ENCODE measurements at places on chromosomes 7 and 10.

DNA sequence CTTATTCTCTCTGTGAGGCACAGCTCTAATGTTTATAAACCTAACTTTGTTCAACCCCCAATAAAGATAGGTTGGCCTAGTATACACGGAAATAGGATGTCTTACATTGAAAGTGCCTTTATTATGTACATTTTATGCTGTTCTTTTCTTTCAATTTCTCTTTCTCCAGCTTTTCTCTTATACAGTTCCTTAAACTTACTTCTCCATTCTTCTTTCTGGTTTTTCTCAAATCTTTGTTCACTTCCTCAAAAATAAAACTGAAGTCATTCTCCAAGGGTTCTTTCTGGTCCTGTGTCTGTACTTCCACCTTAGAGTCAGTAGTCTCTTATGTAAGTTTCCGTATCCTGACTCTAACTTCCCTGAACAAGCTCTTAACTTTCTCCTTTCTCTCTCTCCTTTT, 29.2 kb upstream of the NAMPT start:
- DNase-seq, result no peak

DNA sequence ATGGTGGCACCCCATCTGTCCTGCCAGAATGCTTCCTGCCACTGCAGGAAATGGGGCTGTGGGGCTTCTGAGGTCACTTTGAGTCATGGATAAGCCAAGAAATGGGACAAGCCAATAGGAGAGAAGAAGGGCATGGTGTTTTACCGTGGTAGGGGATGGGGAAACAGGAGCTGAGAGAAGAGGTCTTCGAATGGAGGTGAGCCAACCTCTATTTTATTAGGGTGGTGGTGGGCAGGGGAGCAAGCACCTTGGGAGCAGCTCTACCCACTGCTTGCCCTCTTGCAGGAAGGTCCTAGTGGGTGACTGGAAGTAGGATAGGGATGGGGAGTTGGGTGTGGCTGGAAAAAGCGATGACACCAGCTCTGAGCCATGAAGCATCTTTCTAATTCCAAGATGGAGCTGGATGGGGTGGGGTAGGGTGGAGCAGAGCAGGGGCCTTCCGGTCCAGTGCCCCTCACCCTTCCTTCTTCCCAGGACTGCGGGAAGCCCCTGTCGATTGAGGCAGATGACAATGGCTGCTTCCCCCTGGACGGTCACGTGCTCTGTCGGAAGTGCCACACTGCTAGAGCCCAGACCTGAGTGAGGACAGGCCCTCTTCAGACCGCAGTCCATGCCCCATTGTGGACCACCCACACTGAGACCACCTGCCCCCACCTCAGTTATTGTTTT, 9.1 kb downstream of the ZYX start:
- DNase-seq, result no peak

DNA sequence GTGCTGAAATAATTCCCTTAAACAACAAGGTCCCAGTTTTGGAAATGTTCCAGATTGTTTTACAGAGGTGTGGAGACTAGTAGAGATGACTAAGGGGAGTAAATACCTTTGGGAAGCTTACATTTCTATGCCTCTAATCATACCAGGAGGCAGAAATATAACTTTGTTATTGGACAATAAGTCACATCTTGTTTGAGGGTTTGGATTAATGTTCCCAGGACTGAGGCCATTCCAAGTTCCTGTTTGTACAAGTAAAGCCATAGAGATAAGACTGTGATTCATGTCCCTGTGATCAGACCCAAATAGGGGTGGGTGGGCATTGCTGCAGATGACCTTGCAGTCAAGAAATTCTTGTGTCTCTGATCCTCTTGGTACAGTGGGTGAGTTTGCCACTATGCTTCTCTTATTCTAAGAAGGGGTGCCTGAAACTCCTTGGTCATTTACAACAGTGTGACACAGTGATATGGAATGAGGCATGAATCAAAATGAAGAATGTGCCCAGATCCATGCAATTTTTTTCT, 508.3 kb downstream of the SORCS3 start:
- DNase-seq, result no peak

- no peak for DNase-seq
Observed at GRCh38 chr7:111763221-111763801, 201.0 kb upstream of the IMMP2L start.

DNA sequence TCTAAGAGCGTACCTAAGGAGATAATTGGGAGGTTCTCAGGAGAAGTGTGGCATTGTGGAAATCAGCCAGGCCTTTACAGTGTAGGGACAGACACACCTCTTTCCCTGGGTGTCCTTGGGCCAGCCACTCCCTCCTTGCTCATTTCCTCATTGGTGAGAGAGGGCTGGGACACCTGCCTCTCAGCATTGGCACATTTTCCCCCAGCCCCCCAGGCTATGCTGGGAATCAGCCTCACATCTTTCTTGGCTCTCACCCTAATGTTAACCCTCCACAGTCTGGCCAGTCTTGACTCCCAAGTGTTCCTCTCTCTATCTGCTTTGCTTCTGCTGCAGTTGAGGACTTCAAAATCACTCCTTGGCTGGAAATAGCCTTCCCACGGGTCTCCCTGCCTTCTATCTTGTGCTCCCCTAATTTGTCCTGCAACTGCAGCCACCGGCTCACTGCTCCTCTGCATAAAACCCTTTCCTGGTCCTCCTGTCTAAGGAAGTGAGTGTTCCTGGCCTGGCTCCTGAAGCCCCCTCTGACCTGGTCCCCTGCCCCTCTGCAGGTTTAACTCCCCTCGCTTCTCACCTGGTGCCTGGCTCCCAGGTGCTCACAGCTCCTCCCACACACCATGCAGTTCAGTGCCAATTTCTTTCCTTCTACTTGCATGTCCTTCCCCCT, 15.8 kb downstream of the TBXAS1 start:
- no peak for DNase-seq

DNA sequence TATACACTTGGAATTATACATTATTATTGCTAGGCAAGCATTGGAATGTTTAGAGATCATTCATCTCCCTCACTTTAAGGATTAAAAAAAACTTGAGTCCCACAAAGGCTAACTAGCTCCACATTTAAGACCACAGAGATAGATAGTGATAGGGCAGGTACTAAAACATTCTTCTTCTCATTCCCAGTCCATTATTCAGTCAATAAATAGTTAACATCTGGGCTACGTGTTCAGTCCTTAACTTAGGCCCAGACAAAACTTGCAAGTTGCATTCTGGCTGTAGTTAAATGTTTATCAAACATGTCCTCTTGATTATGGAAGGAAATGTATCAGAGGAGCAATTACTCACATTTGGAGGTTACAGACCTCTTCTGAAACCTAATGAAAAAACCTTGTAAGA, 2.4 kb downstream of the GNG11 start:
- no peak for DNase-seq

GRCh38 chr7:18724318-18724717, 228.8 kb downstream of the HDAC9 start:
- DNase-seq, result no peak

DNA sequence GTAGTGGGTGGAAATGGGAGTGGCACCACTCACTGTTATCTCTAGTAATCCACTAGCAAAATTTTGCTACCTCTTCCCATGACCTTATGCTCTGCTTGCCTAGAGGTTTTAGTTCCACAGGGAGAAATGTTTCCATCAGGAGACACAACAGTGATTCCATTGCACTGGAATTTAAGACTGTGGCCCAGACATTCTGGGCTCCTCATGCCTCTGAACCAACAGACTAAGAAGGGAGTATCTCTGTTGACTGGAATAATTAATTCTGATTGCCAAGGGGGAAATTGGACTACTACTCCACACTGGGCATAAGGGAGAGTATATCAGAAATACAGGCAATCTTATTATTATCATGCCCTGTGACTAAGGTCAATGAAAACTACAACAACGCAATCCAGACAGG, 16.2 kb upstream of the BRAF start:
- no peak for DNase-seq

- no peak for DNase-seq
Observed at GRCh38 chr7:120404042-120404441, 131.1 kb downstream of the KCND2 start.

GRCh38 chr7:151854720-151855071, 22.2 kb downstream of the PRKAG2 start:
- no peak for DNase-seq

DNA sequence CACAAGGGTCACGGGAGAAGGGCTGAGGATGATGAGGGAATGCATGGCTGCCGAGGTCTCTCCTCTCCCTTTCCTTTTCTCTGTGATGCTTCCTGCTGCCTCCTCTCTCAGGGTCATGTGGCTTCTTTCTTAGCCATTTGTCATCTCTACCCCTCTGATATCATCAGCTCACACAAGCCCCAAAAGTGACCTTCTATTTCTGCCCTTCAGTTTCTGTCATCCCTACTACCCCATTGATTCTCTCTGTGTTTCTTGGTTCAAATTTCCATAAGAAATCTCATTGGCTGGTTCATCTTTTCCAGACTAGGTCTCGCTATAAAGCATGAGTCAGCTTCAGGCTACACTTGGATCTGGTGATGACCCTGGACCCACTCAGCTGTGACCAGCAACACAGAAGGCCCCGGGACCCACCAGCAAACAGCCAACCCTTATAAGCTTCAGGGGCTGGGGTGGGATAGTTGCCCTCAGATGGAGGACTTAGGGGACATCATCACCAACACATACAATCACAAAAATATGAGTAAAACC, 284.3 kb downstream of the SKAP2 start:
- no peak for DNase-seq

GRCh38 chr10:21516242-21517131, 9.0 kb downstream of the SKIDA1 start:
- peak; percentile 33 for DNase-seq

GRCh38 chr7:47034180-47034579, 547.7 kb downstream of the TNS3 start:
- no peak for DNase-seq

DNA sequence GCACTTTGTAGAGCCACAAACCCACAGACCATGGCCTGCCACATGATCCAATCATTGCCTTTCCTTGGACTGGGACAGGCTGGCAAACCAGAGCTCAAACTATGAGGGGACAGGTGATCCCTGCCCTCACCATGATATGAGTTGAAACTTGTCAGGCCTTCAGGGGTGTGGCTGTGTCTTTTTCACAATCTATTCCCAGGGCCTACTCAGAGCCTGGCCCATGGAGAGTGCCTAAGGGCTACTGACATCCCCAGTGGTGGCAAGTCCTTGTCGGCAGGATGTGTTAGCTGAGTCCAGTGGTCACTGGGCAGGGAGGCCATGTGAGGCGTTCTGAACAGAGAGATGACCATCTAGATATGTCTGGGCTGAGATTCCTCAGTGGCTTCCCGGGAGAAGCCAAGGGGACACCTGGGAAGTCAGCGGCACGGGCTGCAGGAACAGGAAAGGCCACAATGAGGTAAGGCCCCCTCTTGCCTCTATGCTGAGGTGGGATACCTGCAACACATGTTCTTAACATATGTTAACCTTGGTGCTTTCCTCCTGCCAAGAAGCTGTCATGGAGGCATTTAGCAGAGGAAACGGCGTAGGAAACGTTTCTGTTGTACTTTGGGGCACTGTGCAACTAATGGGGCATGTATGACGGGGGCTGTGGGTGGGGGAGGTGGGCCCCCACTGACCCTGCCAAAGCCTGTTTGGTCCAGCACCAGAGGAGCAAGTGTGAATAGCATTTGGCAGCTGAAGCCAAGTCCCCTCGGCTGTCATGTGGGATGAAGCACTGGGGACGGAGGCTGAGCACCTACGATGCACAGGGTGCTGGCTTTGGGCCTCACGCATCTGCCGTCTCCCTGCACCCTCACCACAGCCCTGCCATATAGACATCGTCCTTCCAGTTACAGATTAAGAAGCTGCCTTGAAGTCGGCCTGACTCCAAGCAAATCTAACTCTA, 384.0 kb downstream of the RPS24 start:
- no peak for DNase-seq

- DNase-seq, result no peak
Observed at GRCh38 chr10:72503241-72503640, 122.6 kb downstream of the MICU1 start.

DNA sequence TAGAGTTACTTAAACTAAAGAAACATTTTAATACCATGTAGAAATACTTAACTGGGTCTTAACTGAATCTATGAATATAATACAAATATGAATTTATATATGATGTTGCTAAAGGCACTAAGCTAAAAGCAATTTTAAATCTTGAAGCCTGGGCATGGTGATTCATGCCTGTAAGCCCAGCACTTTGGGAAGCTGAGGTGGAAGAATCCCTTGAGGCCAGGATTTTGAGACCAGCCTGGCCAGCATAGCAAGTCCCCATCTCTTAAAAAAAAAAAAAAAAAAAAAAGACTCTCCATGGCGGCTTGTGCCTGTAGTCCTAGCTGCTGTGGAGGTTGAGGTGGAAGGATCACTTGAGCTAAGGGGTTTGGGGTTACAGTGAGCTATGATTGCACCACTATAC, 95.3 kb downstream of the CCSER2 start:
- no peak for DNase-seq

GRCh38 chr10:121459279-121459621, 139.0 kb downstream of the FGFR2 start:
- no peak for DNase-seq

GRCh38 chr7:5646846-5647245, 134.6 kb downstream of the RNF216 start:
- DNase-seq, result no peak

GRCh38 chr7:92489634-92490033, 11.9 kb upstream of the ERVW-1 start:
- no peak for DNase-seq

DNA sequence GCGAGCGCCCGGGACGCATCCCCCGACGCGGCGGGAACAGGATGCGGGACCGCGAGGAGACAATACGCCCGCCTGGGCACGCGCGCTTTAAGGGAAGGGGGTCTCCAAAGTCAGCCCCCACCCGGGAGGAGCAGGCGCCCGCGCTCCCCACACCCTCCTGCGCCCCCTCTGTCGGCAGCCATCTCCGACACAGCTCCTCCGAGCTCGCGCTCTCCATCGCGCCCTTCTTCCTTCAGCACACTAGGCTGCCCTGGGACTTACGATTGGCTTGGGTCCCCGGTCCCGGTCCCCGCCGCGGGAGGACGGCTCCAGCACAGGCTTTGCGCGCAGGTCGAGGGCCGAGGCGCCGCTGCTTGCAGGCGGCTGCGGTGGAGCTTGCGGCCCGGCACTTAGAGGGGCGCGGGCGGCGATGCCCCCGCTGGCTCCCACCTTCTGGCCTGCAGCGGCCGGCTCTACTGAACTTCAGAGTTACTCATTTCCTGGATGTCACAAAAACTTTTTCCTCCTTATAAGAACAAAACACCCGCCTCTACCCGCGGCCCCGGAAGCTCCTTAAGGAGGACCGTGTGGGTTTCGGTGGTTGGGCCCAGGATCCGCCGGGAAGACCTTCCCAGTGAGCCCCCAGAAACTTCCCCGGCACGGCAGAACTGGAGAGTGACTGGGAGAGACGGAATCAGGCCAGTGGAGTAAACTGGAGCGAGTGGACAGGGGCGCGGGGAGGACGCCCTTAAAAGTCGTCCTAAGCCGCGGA, at the start of gene ITPRIP:
Gene ITPRIP, minus strand, starts transcription at position 481 of the 751 bp plus-strand sequence. CDS start 22,414 bp downstream, outside the sequence.
- DNase-seq, result peak; percentile 63
